ENCODE measurements at places on chromosomes 12 and 14. TPM values are rescaled to one million over a fixed set of nuclear protein-coding genes. Genes with fewer than 3 reads are reported as not detected.

Gene MYL6B
- polyA plus RNA-seq: 72.8 TPM

Gene NPAS3
- not detected for polyA plus RNA-seq

Gene TAS2R43
- polyA plus RNA-seq: not detected

Gene KLHDC1
- polyA plus RNA-seq: 4.1 TPM

Gene CCDC85C
- 0.68 TPM for polyA plus RNA-seq

Gene GNG2
- 16.5 TPM for polyA plus RNA-seq

Gene RPGRIP1
- polyA plus RNA-seq: not detected

GRCh38 chr14:24084440-24084839 lies 9.7 kb upstream of the PCK2 start:
- H3K36me3 ChIP-seq: no peaks in the 10 kb centered on the region
- H3K27me3 ChIP-seq: peaks cover 14% of the 10 kb centered on the region
- H3K4me1 ChIP-seq: no peaks in the 10 kb centered on the region
- DNase-seq: no peak
- no peak overlapping the region for H3K4me3 ChIP-seq
- no peak overlapping the region for H3K27ac ChIP-seq

DNA sequence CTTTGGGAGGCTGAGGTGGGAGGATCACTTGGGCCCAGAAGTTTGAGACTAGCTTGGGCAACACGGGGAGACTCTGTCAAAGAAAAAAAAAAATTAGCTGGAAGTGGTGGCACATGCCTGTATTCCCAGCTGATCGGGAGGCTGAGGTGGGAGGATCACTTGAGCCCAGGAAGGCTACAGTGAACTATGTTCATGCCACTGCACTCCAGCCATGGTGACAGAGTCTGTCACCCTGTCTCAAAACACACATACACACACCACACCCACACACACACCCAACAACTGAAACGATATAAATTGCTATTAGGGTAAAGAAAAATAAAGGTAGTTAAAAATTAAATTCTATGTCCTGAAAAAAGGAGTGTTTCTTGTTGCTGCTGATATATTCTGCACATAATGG lies 7.9 kb downstream of the PPP1R12A start:
- H3K4me1 ChIP-seq: peaks cover 46% of the 10 kb centered on the region
- peak overlapping the region; percentile 54 for H3K27ac ChIP-seq
- H3K36me3 ChIP-seq: no peaks in the 10 kb centered on the region

DNA sequence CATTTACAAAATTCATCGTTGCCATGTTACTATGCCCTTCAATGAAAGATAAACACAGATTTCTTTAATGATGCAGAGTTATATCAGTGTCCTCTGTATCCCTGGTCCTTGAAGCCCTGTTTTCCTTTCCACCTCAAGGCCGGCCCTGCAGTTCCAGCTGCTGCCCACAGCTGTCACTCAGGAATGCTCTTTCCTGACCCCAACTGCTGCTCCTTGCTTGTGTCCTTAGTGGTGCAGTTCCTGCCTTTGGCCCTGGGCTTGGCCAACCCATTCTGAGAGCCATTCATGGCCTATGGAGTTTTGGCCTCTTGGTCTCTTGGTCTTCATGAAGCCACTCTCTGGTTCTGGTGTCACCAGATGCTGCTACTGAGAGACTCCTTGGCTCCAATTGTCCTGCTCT lies 93.1 kb downstream of the GAS2L3 start:
- H3K4me1 ChIP-seq: peaks cover 3% of the 10 kb centered on the region
- no peak overlapping the region for H3K4me3 ChIP-seq
- no peaks in the 10 kb centered on the region for H3K27me3 ChIP-seq
- no peak for DNase-seq
- no peaks in the 10 kb centered on the region for H3K36me3 ChIP-seq

DNA sequence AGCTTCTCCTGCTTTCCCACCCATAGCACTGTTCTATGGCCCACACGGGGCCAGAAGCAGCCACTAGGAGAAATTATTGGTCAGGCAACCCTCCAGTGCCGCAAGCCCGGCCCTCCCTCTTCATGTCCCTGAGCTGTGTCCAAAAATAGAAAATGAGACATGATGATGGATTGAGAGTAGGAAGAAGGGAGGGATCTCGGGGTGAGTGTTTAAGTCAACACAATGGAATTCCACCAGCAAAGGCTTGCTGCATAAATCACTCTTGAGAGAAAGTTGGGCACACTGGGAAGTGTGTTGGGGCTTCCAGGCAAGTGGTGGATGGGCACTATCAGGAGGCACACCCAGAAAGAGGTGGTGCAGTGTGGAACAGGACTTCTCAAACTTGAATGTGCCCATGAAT lies 94.2 kb downstream of the LLPH start:
- no peaks in the 10 kb centered on the region for H3K36me3 ChIP-seq
- DNase-seq: peak; percentile 92
- no peak overlapping the region for H3K4me3 ChIP-seq

DNA sequence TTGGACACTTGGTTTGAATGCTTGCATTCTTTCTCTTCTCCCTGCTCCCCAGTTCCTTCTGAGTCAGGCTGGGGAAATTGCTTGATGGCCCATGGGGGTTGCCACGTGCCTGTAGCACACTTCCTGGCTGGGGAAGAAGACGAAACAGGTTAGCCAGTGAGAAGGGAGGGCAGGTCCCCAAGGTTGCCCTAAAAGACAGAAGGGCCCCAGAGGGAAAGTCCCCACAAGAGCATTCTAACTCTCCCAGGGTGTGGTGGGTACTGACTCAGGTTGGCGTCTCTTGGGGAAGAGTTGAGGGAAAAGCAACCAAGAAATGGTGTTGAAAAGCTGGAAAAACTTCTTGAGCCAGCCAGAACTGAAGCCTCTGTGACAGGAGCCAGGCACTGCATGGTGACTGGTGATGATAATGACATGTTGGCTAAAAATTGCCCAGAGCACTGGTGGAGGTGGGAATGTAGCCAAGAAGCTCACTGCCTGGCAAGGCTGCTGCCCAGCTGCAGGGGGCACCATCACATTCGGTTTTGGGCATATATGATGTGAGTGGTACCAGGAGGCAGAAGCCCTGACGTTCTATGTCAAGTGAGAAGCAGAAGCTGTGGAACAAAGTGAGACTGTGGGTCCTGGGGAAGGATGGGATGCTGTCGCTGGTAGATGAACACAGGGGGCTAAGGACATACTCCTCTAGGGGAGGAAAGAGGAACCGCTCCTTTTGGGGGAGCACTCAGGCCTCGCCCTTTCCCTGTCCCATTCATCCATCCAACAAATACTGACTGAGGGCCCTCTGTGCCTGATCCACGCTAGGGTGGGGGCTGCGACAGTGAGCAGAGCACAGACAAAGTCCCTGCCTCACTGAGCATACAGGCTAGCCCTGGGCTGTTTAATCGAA lies 8.1 kb upstream of the RABGGTA start:
- H3K36me3 ChIP-seq: no peaks in the 10 kb centered on the region
- peak; percentile 51 for DNase-seq
- no peak overlapping the region for H3K27ac ChIP-seq
- H3K27me3 ChIP-seq: no peaks in the 10 kb centered on the region

DNA sequence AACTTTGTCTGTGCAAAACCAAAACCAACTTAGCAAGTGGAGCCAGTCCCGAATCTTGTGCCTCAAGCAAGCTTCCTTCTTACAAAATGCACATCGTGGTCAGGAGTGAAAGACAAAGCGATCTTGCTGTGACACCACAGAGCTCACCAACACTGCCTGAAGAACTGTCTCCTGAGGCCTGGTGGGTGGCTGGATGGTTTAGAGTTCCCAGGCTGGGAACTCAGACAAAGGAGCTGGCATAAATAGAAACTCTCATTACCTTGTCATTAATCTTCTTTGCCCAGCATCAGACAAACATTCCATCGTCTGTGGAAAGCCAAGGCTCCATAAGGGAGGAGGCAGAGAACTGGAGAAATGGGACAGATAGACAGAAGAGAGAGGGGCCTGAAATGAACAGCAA lies 144.8 kb downstream of the KCNA5 start:
- no peak for DNase-seq
- no peaks in the 10 kb centered on the region for H3K27me3 ChIP-seq
- no peaks in the 10 kb centered on the region for H3K36me3 ChIP-seq
- no peak overlapping the region for H3K27ac ChIP-seq

GRCh38 chr12:52346593-52346992 lies 20.7 kb downstream of the KRT85 start:
- no peaks in the 10 kb centered on the region for H3K36me3 ChIP-seq
- H3K27ac ChIP-seq: no peak overlapping the region
- no peaks in the 10 kb centered on the region for H3K4me1 ChIP-seq
- H3K27me3 ChIP-seq: peaks cover 17% of the 10 kb centered on the region

DNA sequence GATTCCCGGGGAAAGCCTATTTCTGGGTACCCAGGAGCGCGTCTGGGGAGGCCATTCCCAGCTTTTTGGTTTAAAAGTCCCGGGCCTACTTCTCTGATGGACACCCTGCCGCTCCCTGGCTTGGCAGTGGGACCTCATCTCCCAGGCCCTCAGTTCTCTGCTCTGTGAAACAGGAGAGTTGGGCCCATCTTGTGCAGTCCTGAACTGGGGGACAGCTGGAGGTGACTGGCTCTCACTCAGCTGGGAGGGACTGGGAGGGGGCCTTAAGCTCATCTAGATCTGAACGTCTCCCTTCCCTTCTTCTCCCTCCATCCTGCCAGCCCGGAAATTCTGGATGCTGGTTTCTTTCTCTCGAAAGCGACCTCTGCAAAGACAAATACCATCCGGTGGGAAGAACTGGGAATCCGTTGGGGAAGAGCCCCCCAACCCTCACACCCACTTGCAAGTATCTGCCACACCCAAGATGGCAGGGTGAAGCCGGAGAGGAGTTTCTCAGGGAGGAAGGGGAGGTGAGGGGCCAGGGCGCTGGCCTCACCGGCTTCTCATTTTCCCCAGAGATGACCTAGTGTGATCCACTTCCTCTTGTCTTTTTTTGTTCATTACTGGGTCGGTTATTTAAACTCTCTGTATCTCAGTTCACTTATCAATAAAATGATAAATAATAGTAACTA lies 1.4 kb downstream of the RIN3 start:
- H3K27ac ChIP-seq: no peak overlapping the region
- no peaks in the 10 kb centered on the region for H3K36me3 ChIP-seq
- peak overlapping the region; percentile 84 for H3K4me3 ChIP-seq

DNA sequence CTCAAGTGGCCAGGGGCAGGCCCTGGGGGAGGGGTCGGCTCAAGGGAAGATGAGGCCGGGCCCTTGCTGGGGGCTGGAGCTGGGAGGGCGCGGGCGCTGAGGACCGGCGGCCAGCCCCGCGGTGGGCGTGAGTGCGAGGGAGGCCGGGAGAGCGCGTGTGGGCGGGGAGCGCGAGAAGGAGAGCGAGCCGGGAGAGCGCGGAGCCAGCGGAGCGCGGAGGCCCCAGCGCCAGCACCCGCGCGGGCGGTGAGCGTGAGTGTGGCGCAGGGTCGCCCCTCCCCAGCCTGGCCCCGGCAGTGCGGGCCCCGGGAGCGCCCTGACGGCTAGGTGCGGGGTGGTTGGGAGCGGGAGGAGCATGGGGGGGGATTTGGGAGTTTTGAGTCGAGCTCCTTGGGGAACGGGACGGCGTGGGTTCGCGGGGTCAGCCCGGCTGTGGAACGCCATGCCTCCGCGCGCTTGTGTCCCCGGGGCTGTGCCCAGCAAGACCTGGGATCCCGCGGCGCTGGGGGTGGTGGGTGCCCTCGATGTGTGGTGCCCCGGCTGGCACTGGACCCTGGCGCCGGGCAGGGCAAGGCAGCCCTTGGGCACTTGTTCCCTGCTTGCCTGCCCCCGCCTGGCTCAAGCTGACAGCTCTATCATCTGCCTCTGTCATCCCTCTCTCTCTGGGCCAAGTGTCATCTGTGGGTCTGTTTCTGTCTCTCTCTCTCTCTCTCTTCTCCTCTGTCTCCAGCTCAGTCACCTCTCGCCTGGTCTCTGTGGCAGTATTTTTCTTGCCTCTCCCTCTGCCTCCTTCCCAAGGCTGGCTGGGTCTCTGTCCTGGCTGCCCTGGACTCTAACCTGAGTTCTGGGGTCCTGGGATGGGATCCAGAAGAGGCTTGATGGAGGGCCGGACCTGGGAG lies at the start of gene LBHD2:
TSS of gene LBHD2 (plus strand) at position 190 of the 899 bp plus-strand sequence. CDS start 1,803 bp downstream, outside the sequence.
- peaks cover 6% of the 10 kb centered on the region for H3K27me3 ChIP-seq
- no peaks in the 10 kb centered on the region for H3K4me1 ChIP-seq
- DNase-seq: peak; percentile 56

GRCh38 chr12:14562279-14562678 lies 5.4 kb downstream of the PLBD1 start:
- H3K27me3 ChIP-seq: peaks cover 14% of the 10 kb centered on the region
- H3K4me3 ChIP-seq: no peak overlapping the region
- H3K27ac ChIP-seq: no peak overlapping the region
- no peak for DNase-seq

DNA sequence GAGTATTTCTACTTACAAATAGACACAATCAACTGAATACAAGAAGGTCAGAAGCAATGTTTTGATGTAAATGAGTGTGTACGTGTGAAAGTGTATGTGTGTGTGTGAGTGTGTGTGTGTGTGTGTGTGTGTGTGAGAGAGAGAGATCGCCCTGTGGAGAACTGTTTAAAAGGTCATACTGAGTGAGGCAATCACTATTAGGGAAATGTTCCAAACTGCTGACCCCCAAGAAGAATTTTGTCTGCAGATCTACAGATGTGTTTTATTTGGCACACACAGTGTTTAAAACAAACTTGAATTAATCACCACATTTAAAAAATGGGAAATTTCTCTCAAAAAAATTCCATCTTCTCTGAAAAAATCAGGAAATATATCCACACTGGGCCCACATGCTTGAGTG lies 1069.1 kb downstream of the SLC6A15 start:
- H3K4me1 ChIP-seq: peaks cover 12% of the 10 kb centered on the region
- H3K27me3 ChIP-seq: no peaks in the 10 kb centered on the region
- no peak for DNase-seq

DNA sequence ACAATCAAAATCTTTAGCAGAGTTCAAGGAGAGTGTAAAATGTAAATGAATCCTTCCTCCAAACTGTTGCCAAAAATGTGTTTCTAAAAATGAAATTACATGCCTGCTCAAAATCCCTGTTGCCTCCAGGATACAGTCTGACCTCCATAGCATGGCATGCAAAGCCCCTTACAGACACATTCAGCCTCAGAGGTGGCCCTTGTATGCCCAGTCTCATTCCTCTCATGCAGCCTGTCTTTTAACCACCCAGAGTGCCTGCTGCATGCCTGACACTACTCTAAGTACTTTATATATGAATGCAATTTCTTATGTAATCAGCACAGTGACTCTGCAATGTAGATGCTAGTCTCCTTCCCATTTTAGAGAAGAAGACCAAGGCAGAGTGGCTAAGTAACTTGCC lies 24.4 kb upstream of the PTPRQ start:
- H3K4me3 ChIP-seq: no peak overlapping the region
- H3K36me3 ChIP-seq: no peaks in the 10 kb centered on the region
- no peaks in the 10 kb centered on the region for H3K27me3 ChIP-seq
- no peak overlapping the region for H3K27ac ChIP-seq

GRCh38 chr12:127162307-127162706 lies 1104.7 kb upstream of the TMEM132C start:
- H3K27me3 ChIP-seq: no peaks in the 10 kb centered on the region
- peaks cover 14% of the 10 kb centered on the region for H3K4me1 ChIP-seq
- no peaks in the 10 kb centered on the region for H3K36me3 ChIP-seq
- no peak overlapping the region for H3K27ac ChIP-seq
- H3K4me3 ChIP-seq: no peak overlapping the region
- no peak for DNase-seq
